ENCODE measurements at places on chromosomes 11 and 22. TPM values are rescaled to one million over a fixed set of nuclear protein-coding genes. Genes with fewer than 3 reads are reported as not detected.

TMEM132A gene
- total RNA-seq = 14.9 TPM

EXPH5 gene
- 9.5 TPM for total RNA-seq

SLC6A5 gene
- not detected for total RNA-seq

RELA gene
- total RNA-seq = 6.7 TPM

RFPL1 gene
- not detected for total RNA-seq

SLC37A2 gene
- total RNA-seq = 0.26 TPM

TSKU gene
- total RNA-seq = 108 TPM

RIN1 gene
- total RNA-seq = 3.7 TPM

PRG3 gene
- total RNA-seq = not detected

APOA5 gene
- not detected for total RNA-seq

INS gene
- not detected for total RNA-seq

GDPD4 gene
- total RNA-seq = not detected

KIRREL3 gene
- total RNA-seq = not detected

SLC17A6 gene
- total RNA-seq = not detected

CARS1 gene
- total RNA-seq = 20.2 TPM

BEST1 gene
- total RNA-seq = 3.6 TPM

WBP2NL gene
- not detected for total RNA-seq

SMC1B gene
- 0.35 TPM for total RNA-seq

OR4C13 gene
- total RNA-seq = not detected

GTSE1 gene
- total RNA-seq = 0.21 TPM

NFAM1 gene
- total RNA-seq = 1.1 TPM

MS4A14 gene
- 1.7 TPM for total RNA-seq

CUL5 gene
- 29.5 TPM for total RNA-seq

LRRC4C gene
- total RNA-seq = 1.5 TPM

KRTAP5-10 gene
- total RNA-seq = not detected

TCN1 gene
- total RNA-seq = not detected

C22orf42 gene
- total RNA-seq = not detected

TH gene
- 1.3 TPM for total RNA-seq

OR8D4 gene
- total RNA-seq = not detected

DGCR6 gene
- total RNA-seq = 1.9 TPM

CARD16 gene
- 3.7 TPM for total RNA-seq

LMO2 gene
- 31.8 TPM for total RNA-seq

DDTL gene
- 3.4 TPM for total RNA-seq

KRTAP5-8 gene
- total RNA-seq = not detected

MS4A12 gene
- not detected for total RNA-seq

ZP1 gene
- not detected for total RNA-seq

SAA4 gene
- total RNA-seq = not detected

WNT11 gene
- total RNA-seq = 10.1 TPM

DENND6B gene
- total RNA-seq = 15.5 TPM

Measured in uterus (tissue), 4 donors.